ENCODE measurements at places on chromosomes 12 and 14.

GRCh38 chr12:104339663-104340062 is 36.1 kb downstream of the EID3 start:
- DNase-seq, result no peak

DNA sequence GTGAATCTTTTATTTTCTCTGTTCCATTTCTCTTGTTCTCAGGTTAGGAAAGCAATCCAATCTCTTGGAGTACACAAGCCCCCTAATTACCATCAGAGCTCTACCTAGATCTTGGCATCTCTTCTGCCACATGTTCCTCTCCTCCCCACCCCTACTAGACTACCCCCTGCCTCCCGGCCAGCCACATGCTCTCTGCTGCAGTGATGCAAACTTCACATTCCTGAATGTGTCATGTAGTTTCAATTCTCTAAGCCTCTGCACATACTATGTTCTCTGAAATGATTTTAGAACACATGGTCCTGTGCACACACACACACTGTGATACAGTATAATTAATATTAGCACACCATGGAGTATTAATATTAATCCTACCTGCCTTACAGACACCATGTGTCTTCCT is 104.6 kb downstream of the EFCAB11 start:
- no peak for DNase-seq

DNA sequence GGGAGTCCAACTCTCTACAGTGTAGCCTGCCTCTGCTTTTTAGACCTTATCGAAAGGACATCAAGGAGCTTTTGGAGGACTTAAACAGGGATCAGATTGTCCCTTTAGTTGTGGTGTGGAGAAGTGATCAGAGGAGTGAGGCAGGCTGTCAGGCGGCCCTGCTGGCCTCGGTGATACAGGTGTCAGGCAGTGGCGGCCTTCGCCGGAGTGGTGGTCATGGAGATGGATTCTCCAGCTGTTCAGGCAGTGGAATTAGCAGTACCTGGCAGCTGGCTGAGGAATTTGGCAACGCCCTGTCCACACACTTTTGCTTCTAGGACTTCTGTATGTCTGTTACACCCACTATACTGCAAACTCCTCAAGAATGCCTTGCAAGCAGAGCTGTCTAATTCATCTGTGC is 4.2 kb upstream of the CLMN start:
- no peak for DNase-seq

DNA sequence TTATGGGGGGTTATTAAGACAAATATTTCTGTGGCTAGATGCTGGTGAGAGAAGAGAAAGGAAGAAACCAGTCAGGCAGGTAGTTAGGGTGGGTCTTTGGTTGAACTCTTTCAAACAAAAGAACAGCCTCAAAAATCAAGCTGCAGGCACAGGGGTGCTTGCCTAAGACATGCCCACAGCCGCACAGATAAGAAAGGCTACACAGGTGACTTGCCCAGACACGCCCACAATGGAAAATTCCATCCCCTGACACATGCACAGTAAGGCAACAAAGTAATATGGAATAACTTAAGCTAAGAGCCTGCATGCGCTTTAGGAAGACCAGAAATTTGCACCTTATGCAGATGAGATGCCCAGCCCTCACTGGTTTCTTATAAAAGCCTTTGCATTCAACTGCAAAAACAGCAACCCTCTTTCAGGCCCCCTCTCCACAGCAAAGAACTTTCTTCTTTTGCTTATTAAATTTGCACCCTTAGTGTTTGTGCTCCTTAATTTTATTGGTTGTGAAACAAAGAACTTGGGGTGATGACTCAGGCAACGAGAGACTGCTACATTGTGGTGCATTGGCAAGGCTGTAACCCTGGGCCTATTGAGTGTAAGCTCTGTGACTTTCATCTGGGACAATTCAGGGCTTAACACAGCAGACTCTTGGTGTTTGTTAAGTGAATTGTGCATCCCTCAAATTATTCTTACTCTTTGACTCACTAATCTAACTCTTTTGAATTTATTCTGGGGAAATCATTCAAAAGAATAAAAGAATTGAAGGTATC is 149.4 kb downstream of the RPAP3 start:
- DNase-seq, result no peak

DNA sequence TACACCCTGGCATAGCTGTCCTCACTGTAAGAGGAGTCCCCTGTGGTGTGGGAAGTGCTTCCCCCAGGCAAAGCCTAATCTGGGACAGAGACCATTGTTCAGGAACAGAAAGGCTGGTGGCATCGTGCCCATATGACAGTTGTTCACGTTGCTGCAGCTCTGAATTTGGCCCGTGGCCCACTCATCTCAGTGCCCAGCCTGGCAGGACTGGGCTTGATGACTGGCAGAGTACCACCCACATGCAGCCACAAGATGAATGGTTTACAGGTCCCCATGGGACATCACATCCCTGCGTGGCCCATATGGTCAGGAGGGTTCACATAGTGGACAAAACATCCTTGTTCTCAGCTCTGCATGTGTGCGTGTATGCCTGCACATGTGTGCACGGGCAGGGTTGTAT is 17.5 kb downstream of the IQSEC3 start:
- DNase-seq, result no peak

GRCh38 chr12:47156167-47156736 is 76.5 kb upstream of the AMIGO2 start:
- DNase-seq, result no peak

- DNase-seq, result no peak
Observed at GRCh38 chr14:45084946-45085346, 1.0 kb downstream of the PRPF39 start.

- no peak for DNase-seq
Observed at GRCh38 chr14:49641697-49642129, 6.7 kb upstream of the DNAAF2 start.

- peak; percentile 97 for DNase-seq
Observed at GRCh38 chr14:76918782-76919394, 92.7 kb downstream of the LRRC74A start.

DNA sequence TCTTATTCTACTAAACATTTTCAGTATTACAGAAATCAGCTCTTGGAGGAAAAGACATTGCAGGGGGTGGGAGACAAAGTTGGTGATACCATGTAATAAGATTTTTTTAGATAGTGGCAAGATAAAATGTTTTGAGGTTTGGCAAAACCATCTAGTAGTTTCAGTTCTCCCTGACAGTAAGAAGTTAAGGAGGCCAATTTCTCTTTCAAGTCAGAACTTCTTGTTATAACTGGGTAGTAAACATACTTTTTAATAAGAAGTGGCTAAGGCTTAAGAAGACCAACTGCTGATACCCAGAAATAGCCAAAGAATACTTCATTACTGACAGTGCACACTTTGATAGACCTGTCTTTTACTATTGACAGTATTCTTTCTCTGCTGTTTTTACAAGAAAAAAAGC is 452.3 kb downstream of the DIO2 start:
- DNase-seq, result no peak

- no peak for DNase-seq
Observed at GRCh38 chr12:54977857-54978256, 6.7 kb downstream of the TESPA1 start.

DNA sequence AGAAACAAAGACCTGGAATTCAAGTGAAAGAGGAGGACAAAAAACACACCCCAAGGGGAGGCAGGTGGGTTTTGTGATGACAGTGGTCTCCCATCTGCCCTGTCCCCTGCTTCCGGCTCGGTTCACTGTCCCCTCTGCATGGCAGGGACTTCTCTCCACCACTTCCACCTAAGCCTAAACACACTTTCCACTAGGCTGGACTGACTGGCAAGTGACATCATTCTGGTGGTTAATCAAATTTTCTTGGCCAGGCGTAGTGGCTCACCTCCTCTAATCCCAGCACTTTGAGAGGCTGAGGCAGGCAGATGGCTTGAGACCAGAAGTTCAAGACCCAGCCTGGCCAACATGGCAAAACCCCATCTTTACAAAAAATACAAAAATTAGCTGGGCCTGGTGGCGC is 11.9 kb downstream of the PLEKHG6 start:
- no peak for DNase-seq
